Stimulated activated CD8-positive, alpha-beta memory T cell treated with anti-CD3 and anti-CD28 coated beads, Interleukin-4, amount 100 ng/mL, for 1 hour (primary cell): ENCODE measurements at places on chromosomes 16 and 17.
A peak's percentile ranks its signal among the peaks of the same experiment; 100 is the strongest.

- DNase-seq, result peak; percentile 40
These were observed 43.3 kb downstream of the PGS1 start for GRCh38 chr17:78421534-78422266.

- no peak for DNase-seq
These were observed 33.5 kb downstream of the SPAG9 start for GRCh38 chr17:51087072-51087757.

GRCh38 chr17:74149597-74150427 lies 53.7 kb upstream of the RPL38 start:
- DNase-seq, result no peak

DNA sequence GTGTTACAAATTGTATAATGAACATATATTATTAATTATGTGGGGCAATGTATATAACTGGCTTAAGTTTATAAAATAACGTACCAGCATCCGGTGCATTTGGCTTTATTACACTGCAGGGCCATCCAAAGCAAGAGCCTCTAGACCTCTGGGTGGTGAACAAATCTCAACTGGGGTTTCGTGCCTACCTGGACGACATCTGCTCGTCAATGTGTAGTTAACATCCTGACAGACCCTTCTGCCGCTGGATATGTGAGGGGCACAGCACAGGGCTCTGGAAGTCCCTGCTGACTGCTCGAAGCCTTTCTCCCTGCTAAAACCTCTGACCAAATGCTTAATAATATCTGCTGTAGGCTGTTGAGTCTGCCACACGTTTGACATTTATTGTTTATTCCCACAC lies 2.3 kb downstream of the TMEM186 start:
- no peak for DNase-seq

DNA sequence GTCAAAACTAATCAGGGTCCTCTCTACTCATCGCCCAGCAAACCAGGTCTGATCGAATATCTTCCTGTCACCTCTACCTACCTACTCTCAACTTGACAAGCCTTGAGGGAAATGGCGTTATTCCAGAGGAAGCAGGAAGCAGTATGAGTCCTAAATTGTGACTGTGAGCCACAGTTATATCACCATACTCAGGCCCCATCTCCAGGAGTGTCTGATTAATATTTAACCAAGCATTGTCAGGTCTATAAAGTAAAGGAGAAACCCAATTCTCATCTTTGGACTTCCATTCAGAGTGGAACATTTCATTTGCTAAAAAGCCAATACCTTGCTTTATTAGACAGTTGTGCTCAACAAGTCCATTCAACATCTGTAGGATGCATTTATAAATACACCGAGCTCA lies 17.8 kb upstream of the CLEC3A start:
- DNase-seq, result no peak

- DNase-seq, result no peak
These were observed 26.1 kb upstream of the CBFA2T3 start for GRCh38 chr16:89002851-89003830.

DNA sequence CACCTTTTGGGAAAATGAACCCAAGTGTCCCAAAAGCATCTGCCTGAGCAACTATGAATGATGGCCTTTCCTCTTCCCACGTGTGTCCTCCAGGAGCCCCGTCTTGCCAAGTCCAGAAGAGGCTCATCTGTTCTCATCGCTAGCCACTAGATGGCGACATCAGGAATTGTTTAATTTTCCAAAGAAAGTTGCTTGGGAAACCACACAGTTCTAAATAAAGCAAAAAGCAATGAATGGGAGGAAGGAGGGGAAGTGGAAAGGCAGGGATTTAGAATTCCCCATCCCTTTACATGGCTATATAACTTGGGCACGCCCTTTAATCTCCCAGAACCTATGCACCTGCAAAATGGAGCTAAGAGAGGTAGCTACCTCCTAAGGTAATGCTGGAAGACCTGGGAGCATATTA lies 9.0 kb upstream of the CDH5 start:
- DNase-seq, result no peak

GRCh38 chr16:9528511-9529079 lies 437.2 kb downstream of the HAPSTR1 start:
- DNase-seq, result no peak

GRCh38 chr17:60933739-60934138 lies 256.1 kb downstream of the BCAS3 start:
- DNase-seq, result no peak

GRCh38 chr16:79071424-79071823 lies 529.1 kb downstream of the MAF start:
- DNase-seq, result no peak
